ENCODE measurements at places on chromosomes 7 and 10.

DNA sequence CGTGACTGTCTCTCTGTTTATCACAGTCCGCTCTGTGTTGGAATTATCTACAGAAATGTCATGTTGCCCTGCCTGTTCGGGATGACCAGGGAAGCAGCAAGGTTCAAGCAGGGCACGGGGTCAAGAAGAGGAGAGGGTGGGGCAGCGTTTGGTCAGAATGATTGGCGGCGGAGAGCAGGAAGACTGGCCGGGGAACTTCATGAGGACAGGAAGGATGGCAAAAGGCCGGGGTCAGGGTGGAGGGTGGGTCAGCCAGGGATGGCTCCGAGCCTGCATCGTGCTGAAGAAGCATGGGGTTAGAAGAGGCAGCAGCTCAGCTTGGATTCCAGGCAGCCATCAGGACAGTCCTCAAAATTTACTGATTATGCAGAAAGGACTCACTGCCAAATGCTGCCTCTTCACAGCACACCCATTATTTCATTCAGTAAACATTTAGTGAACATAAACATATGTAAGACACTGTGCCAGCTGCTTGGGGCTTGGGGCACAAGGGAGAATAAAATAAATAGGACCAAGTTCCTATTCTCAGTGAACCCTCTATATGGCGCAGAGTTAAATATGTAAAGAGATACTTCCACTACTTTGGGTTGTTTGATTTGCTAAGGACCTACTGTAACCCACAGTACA, 42.8 kb downstream of the WNT2 start:
- no peak for DNase-seq

GRCh38 chr7:156735851-156736250, 95.3 kb downstream of the RNF32 start:
- DNase-seq: no peak

GRCh38 chr7:30224511-30225062, 59.8 kb upstream of the ZNRF2 start:
- peak; percentile 97 for DNase-seq

- DNase-seq: no peak
Observed at GRCh38 chr10:104104418-104104817, 17.6 kb upstream of the SFR1 start.

- no peak for DNase-seq
Observed at GRCh38 chr7:28539289-28539981, 127.1 kb downstream of the CREB5 start.

- no peak for DNase-seq
Observed at GRCh38 chr7:122463631-122464030, 159.1 kb upstream of the FEZF1 start.

DNA sequence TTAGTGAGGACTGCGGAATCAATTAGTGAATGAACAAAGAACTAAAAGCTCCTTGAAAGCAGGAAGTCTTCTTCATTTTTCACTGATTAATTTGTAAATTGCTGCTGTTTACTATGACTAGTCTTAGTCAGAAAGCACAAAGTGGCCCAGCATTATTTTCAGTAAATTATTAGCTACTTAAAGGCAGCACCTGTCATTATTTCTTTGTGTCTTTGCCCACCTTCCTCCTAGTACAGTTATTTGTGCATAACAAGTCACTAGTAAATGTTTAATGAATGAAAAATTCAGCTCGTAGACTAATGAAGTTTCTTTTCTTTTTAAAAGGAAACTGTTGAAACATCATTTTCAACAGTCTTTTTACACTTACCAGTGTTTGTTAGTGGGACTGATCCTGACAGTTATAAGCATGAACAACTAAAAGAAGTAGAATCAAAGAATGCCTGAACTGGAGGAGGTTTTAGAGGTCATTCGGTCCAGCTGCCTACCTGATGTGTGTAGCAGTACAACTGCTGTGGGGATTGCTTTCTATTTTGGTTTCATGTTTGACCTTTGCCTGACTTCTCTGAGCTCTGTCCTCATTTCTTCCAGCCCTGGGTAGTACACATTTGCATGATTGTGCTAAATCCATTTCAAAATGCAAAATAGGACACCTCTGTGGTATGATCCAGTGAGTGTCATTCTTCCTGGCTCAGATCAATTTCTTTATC, 140.0 kb upstream of the PHYHIPL start:
- DNase-seq: no peak

GRCh38 chr7:28329661-28330363, 82.5 kb upstream of the CREB5 start:
- DNase-seq: no peak

DNA sequence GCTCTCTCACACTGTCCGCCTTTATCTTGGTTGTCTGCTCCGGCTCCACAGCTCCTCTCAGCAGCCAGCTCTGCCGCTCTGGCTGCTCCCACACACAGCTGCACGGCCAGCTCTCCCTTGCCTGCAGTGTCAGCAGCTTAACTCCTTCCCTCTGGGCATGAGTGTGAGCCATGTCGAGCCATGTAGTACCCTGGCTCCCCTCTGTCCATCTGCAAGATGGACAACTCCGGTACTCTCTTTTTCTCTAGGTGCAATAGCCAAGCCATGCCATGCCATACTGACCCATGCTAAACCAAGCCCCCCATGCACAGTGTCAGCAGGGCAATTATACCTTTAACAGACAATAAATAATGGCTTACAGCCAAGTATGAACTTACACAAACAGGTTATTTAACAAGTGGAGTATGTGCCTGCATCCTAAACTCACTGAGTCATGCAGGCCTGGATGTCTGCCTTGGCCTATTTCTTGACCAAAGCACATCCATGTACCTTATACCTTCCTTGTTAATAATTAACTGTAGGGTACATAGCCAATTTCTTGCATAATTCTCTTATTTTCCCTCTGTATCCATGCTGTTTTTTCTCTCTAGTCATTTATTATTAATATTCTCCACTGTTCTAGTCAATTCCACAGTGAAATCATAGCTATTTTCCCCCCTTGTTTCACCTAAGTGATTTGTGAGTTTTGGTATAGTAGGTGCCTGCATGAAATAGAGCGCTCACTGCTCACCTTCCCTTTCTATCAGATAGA, 170.9 kb downstream of the CDK14 start:
- no peak for DNase-seq

DNA sequence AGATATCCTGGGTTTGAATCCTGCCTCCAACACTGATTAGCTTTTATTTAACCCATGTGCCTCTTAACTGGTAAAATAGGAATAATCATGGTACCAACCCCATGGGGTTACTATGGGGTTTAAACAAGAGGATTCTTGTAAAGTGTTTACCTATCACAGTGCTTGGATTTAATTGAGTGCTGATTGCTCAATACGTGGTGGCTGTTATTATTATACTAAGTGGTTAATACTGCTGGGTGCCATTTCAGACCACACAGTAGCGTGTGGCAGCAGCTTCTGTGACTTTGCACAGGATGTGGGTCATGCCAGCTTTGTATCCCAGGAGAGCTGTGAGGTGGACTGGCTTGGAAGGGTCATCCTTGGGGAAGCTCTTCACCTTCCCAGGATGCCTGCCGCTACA, 177.2 kb downstream of the SEC23IP start:
- DNase-seq: no peak

DNA sequence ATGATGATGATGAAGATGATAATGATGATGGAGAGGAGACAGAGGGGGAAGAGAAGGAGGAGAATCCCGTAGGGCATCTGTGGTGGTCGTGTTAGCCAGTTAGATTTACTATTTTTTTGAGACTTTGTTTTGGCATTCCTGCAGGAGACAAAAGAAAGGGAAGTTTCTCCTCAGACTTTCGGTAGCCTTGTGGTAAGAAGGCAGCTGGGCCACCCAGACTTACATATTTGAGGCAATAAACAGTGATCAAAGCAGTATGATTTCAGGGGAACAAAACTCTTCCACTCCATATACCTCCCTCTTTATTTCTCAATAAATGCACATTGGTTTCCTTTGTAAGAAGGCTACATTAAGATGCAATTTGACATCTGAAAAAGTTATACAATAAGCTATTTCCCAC, 32.4 kb upstream of the BICC1 start:
- DNase-seq: no peak

DNA sequence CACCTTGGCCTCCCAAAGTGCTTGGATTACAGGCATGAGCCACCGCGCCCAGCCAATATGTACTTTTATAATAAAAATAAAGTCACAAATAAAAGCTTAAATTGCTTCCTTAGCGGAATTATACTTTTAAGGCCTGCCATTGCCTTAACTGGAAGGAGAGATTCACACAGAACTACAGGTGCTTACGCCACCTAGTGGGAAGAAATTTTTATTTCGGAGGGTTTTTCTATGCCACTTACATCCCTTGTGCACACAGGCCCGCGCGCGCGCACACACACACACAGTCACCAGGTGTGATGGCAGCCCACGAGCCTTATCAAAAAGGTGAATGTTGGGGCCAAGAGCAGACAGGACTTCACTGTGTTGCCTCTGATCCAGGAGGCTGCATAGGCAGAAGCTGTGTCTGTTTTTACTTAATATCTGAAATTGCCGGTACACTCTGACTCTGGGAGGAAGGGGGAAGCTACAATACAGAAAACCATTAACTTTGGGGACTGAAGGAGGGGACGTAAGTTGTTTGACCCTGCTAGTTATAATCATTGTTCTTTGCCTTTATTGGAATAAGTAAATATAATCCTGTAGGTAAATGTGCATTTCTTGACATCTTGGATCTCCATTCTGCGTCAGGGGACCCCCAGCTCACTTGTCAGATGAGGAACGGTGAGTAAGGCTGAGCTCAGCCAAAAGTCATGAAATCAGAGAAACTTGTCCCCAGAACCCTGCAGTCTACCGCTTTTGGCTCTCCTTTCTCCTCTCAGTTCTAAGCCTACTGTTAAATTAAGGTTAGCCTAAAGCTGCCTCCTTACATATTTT, 87.1 kb downstream of the SLC16A9 start:
- peak; percentile 45 for DNase-seq

DNA sequence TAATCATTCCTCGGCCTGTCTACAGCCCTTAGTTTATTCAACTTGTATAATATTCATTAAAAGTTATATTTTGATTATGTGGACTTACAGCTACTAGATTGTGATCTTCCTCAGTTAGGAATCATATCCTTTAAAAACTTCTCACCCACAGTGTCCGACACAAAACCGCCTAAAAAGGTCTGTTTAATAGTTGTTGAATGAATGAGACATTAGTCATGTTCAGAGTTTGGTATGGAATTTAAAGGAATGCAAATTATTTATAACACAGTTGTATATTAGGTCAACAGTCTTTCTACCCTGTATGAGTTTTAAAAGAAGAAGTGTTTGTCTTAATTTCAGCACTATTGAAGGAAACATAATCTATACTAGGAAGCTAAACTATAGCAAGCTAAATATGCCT, 390.0 kb downstream of the ARL4A start:
- peak; percentile 5 for DNase-seq

DNA sequence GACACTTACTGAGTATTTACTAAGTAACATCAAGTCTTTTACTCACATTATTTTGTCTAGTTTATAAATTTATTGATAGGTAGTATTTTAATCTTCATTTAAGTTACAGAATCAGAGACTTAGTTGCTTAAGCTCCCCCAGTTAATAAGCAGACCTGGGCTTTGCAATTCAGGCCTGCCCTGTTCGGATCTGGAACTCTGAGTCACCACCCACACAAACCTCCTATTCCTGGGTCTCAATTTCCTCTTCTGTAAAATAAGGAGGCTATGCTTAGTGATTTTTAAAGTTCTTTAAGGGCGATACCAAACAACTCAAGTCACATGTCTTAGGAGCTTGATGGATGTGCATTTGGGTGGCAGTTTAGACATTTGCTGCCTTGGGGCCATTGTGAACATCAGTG, 3.5 kb upstream of the MGAM start:
- no peak for DNase-seq

DNA sequence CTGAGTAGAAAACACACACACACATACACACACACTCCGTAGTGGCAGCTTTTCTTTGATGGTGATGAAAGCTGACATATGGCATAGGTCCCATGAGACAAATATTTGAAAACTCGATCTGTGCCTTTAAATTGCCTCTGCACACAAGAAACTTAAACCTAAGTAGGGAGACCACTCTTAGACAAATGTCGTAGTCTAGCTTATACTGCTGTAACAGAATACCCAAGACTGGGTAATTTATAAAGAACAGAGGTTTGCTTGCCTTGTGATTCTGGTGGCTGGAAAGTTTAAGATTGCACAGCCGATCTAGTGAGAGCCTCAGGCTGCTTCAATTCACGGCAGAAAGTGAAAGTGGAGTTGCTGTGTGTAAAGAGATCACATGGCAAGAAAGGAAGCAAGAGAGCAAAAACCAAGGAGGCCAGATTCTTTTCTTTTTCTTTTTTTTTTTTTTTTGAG, 489.4 kb upstream of the SORCS1 start:
- DNase-seq: no peak

DNA sequence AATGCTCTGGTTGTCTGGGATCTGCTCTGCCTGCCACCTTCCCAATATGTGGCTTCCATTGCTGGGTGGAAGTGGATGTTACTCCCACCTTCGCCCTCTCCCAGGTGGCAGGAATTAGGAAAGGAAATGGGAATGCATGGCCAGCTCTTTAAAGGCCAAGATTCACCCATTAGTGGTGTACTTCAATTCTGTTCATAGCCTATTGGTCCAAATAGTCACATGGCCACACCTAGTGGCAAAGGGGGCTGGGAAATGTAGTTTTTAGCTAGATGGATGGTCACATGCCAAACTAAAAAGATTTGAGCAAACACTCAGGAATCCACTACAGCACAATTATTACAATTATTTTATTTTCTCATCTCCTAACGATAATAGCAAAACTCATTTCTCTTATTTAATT, 135.1 kb downstream of the NPY start:
- no peak for DNase-seq

- no peak for DNase-seq
Observed at GRCh38 chr10:78927257-78927995, 141.3 kb upstream of the ZMIZ1 start.
